ENCODE measurements at places on chromosomes 16 and 17.

DNA sequence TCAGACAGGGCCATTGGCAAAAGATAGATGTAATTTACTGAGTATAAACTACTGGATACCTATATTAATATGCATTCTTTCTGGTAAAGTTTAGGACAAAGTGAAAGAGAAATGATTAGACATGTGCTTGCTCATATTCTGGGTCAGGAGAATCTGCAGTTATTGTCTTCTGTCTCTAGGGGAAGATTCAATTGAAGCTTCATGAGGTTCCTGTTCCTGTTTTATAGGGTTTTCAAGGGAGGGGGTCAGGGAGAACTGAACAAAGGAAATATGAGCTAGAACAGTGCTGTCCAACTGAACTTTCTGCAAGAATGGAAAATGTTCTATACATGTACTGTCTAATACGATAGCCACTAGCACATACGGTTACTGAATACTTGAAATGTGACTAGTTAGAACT is 59.3 kb upstream of the CORO6 start:
- no peak for DNase-seq

- no peak for DNase-seq
Measured at GRCh38 chr16:84610376-84610775, 7.5 kb downstream of the COTL1 start.

DNA sequence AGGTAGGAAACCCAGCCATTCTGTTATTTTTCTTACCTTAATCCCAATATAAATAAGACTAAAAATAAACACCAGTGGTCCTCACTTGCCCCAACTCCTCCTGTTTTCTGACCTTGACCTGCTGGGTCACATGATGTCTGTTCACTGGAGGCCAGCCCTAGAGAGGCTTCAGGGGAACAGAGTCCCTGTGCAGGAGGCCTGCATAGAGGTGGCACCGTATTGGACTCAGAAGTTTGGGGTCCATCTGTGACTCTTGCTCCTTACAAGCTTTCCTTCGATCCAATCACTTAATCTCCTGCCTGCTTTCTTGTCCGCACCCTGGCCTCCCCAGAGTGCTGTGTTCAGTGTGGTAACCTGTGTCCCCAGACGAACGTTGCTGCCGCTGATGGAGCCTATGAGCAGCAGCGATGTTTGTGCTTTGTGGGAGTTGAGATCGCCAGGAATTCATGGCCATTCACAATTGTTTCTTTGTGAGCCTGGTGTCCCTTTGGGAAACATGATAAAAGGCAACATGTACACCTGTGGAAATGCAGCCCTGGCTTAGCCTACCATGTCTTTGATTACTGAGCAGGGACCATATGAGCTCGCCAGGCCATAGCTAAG is 4.7 kb downstream of the IGSF6 start:
- no peak for DNase-seq

GRCh38 chr17:72890711-72891110 is 201.8 kb downstream of the SLC39A11 start:
- no peak for DNase-seq

DNA sequence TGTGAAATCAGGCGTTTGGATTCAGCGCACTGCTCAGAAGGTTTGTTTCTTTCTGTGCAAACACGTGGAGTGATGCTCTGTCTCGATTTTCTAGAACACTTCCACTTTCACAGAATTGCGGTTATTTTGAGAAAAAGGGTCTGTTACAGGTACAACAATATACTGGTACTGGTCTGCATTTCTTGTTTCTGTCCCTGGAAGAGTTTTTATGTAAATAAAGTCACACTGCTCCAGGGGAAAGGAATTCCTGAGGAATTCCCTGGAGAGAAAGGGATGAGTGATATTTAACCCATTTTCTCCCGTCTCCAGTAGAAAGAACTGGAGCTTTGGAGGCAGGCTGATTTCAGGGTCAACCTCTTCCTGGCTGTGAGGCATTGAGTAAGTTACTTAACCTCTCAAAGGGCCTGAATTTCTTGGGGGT is 16.2 kb upstream of the RMI2 start:
- no peak for DNase-seq
